ENCODE measurements at places on chromosomes 6 and 20.

GRCh38 chr6:158040051-158040803 lies 58.6 kb downstream of the SYNJ2 start:
- no peak for DNase-seq

- DNase-seq, result no peak
These were observed 50.3 kb upstream of the MCM9 start for GRCh38 chr6:118985123-118985830.

DNA sequence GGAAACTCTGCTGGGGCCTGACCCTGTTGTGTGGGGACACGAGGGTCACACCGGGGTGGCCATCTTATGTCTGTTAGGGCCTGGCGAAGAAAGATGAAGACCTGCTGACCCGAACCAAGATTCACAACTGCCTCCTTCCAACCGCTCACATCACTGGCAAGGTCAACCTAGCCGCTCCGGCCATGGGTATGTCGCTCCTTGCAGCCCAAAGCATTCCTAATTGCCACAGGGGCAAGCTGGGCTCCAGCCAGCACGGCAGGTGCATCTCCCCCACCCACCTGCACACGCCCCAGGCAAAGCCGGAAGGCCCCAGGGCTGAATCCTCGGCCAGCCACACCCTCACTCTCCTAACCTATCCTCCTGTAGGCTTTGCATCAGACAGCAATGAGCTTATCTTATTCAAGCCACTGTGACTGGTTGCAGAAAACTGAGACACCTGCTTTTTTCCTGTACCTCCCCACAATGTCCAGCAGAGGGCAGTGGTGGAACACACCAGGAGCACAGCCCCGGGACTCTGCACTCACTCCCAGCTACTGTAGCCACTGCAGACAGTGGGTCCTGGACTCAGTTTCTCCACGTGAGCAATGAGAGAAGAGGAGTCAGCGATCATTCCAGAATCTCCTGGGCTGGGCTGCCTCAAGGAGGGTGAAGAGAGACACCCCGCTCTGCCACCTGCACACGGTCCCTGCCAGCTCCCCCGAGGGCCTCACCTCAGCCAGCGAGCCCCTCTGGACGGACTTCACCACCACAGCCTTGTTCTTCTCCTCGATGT lies 170.2 kb downstream of the PREX1 start:
- DNase-seq, result peak; percentile 56

DNA sequence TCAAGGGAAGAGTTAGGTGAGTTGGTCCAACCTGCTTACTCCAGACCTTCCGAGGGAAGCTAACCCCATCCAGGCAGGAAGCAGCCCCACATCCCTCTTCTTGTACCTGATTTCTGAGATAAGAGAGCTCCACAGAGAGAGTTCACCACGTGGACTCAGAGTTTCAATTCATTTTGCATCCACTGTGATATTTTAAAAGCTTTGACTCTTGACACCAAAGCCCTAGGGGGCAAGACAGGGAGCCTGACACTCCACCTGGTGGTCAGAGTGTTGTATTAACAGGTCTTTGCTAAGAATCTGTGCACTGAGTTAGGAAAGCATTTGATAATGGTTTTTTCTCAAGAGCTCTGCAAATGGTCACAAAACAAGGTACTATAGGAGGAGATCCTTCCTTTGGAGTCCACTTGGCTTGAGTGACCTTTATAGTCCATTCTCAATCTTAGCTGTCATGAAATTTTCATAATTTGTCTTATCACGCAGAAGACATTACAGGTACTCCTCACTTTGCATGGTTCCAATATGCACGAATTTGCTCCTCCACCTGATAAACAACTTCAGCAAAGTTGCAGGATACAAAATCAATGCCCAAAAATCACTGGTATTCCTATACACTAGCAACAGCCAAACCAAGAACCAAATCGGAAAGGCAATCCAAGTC lies 56.2 kb upstream of the RIPOR2 start:
- peak; percentile 78 for DNase-seq

GRCh38 chr20:9286501-9287461 lies 217.9 kb downstream of the PLCB4 start:
- no peak for DNase-seq

DNA sequence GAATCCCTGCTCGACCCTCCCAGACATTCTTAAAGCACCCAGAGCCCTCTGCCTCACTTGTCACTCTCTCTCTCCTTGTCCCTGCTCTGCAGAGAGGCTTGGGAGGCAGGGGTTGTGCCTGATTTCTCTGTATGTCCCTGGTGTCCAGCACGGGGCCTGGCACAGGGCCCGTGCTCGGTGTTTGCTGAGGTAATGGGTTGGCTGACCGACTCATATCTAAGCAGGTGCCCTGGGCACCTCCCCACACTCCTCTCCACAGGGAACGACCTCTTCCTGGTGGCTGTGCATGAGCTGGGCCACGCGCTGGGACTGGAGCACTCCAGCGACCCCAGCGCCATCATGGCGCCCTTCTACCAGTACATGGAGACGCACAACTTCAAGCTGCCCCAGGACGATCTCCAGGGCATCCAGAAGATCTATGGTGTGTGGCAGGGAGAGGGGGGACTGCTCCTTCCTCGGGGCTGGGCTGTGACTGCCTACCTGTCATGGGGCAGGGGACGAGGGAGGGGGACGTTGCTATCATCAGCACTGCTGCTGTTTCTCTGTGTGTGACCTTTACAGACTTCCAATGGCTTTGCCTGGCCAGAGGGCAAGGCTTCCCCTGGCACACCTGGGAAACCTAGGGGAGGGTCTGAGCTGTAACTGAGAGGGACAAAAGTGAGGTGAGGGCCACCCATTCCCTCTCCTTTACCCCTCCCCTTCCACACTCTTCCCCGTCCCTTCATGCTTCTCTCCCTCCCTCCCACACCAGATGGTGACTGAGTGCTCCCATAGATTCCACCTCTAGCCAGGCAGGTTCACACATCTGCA lies 14.2 kb downstream of the MMP24OS start:
- no peak for DNase-seq

- DNase-seq, result no peak
These were observed 42.6 kb downstream of the BMP7 start for GRCh38 chr20:57223648-57224489.

DNA sequence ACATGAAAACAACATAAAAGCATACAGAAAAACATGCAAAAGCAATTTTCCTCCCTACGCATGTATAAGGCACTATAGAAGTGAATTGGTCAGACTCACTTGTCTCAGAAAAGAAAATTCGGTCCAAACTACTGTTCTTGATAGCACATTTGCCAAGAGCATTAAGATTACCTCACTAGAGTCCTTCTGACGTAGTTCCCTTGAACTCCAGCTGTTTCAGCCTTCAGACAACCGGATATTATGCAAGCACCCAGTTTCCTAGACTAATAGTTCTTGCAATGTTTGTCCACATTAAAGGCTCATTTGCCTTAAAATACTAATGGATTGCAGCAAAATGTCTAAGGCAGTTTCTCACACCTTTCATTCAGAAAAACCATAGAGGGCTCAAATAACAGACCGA lies 2.5 kb upstream of the CASS4 start:
- DNase-seq, result no peak

- no peak for DNase-seq
These were observed 993.8 kb upstream of the MAP3K7 start for GRCh38 chr6:91580635-91581034.

DNA sequence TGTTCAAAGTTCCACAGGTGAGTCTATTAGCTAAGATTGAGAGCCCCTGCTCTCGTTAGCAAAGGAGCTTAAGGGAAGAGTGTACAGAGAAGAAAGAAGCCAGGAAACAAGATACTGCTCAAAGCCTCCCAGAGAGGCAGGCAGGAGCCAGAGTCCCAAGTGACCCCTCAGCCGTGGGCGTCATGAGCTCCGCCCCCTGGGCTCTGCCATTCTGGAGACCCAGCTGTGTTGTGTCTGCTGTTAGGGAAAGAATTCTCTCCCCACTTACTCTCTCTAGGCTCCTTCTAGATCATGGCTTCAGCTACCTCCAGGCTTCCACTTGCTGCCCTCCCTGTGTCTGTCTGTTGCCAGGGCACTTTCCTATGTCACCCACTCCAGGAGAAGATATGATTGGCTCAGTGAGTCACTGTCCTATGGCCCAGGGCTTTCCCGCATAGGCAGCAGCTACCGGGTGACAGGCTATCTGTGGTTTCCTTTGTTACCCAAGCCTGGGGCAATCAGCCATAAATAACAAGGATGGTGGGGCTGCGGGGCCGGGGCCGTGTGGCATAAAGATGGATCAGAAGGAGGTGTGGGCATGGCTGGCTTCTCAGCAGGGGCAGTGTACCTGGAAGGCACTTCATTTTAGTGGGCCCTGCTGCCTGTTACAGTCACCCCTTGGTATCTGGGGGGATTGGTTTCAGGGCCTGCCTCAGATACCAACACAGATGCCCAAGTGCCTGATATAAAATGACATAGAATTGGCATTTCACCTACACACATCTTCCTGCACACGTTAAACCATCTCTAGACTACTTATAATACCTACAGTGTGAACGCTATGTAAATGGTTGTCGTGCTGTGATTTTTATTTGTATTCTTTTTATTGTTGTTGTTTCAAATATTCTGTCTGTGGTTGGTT lies 118.9 kb downstream of the ARMC2 start:
- no peak for DNase-seq

- DNase-seq, result no peak
These were observed 64.8 kb upstream of the KIF25 start for GRCh38 chr6:167932468-167933276.

DNA sequence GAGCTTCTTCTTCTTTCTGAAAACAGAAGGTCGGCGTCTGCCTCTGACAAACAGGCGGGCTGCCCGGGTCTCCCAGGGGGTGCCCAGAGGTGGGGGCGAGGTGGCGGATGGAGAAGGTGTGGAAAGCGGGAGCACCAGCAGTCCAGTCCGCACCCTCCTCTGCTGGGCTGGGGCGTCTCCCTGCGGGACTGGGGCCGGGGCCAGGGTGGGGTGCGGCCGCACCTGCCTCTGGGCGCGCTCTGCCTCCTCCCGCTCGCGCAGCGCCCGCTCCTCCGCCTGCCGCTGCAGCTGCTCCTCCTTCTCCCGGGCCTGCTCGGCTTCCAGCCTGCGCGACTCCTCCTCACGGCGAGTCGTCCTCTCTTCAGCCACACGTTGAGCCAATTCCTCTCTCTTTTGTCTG lies 71.1 kb upstream of the BCLAF1 start:
- no peak for DNase-seq

- no peak for DNase-seq
These were observed 162.1 kb downstream of the MTFR2 start for GRCh38 chr6:136087986-136088385.

- DNase-seq, result no peak
These were observed 10.9 kb downstream of the ECHDC1 start for GRCh38 chr6:127332383-127332961.

- DNase-seq, result no peak
These were observed 135.6 kb downstream of the CARMIL1 start for GRCh38 chr6:25414755-25415154.

- no peak for DNase-seq
These were observed 2.8 kb downstream of the TENT5A start for GRCh38 chr6:81749707-81750106.

DNA sequence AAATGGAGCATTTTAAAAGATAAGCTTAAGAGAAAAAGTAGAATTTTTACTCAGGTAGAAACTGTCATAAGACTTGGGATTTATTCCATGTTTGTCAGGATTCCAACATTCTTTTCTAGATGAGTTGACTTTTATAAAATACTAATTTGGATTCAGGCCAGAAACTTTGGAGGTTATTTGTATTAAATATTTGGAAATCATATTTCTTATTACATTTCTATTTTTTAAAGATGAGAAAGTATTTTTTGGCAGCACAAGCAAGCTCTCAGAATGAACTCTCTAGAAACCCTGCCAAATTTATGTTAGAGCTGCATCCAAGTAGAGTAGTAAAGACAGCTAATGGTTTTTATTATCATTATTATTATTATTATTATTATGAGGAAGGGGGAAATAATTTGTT lies 1014.9 kb upstream of the GJE1 start:
- no peak for DNase-seq

GRCh38 chr20:58664883-58665282 lies 13.8 kb downstream of the STX16 start:
- DNase-seq, result no peak

- DNase-seq, result no peak
These were observed 58.1 kb upstream of the ESR1 start for GRCh38 chr6:151749341-151749740.

GRCh38 chr20:371755-372542 lies 8.6 kb upstream of the TRIB3 start:
- DNase-seq, result no peak

- peak; percentile 79 for DNase-seq
These were observed at the start of gene FBXO9 for GRCh38 chr6:53065266-53066076. Gene FBXO9 (plus strand): TSS chr6:53065404. CDS start chr6:53065790, 386 bp downstream.

DNA sequence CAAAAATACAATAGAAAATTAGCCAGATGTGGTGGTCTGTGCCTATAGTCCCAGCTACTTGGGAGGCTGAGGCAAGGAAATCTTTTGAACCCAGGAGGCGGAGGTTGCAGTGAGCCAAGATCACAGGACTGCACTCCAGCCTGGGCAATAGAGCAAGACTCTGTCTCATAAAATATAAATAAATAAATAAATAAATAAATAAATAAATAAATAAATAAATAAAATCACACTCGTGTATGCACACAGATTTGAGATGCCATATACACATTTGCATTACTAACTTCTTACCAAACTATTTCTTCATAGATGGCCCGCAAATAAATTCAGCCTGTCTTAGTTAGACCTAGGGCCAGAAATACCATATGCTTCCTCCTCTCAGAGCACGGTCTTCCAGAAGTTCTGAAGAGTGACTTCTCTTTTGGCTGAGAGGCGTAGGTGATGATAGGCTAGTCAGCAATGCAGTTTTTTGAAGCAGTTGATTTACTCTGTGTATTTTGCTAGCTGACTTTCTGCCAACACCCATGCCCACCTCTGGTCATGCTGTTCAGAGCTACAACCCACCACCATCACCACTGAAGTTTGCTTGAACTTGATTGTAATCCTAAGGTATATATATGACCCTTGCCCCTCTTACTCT lies 150.1 kb downstream of the SASH1 start:
- no peak for DNase-seq

DNA sequence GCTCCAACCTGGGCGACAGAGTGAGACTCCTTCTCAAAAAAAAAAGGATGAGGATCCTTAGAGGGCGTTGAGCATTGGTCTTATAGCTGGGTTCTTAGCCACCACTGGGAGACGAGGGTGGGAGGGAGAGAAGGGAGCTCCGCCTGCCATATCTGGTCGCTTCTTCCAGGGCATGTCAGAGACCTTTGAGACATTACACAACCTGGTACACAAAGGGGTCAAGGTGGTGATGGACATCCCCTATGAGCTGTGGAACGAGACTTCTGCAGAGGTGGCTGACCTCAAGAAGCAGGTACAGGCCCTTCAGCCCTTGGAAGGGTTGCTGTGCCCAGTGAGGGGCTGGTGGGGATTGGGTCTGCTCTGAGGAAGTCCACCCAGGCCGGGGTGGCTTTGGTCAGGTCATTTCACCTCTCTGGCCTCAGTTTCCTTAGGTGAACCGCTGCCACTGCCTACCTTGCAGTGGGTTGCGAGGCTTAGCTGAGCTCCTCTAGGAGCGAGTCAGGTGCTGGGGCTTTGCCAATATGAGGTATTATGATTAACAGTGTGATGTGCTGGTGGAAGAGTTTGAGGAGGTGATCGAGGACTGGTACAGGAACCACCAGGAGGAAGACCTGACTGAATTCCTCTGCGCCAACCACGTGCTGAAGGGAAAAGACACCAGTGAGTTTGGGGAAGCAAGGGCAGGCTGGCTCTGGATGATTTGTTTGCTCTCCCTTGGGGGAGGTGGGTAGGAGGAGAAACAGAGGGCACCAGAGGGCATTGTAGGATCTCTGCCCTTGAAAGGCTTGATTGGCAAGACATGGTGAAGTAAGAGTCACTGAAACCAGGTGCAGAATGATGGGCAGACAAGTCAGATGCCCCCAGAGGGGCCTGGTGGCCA lies 8.5 kb downstream of the CNPY3 start:
- DNase-seq, result no peak

GRCh38 chr6:2917801-2918445 lies 14.8 kb upstream of the SERPINB9 start:
- DNase-seq, result no peak

Data from naive thymus-derived CD4-positive, alpha-beta T cell (primary cell).